ENCODE measurements at places on chromosomes 4 and X.

DNA sequence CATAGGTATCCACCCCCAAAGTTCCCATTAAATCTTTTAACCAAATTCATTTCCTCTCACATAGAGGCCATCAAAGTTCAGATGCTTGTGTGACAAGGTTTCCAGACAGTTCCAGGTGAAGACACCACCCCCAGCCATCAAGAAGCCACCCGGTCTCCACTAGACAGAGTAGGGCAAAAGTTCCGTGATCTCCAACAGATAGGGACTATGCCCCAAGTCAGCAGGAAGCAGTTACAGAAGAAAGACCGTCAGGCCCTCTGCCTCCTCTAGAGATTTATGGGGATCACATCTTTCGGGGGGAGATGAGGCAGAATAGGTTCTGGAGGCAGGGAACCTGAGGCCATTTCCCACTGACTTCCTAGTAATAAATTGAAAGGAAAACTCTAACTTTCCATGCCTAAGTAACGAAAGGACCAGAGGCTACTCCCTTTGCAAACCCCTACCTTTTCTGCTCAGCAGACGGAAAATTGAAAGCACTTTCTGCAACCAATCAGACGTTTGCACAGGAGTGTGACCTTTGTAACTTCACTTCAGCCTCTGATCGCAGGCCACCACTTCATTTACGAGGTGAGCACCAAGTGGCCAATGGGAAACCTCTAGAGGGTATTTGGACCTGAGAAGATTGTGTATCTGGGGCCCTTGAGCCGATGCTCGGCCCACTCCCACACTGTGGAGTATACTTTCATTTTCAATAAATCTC is 18.5 kb upstream of the ZNF280C start:
- DNase-seq: no peak

DNA sequence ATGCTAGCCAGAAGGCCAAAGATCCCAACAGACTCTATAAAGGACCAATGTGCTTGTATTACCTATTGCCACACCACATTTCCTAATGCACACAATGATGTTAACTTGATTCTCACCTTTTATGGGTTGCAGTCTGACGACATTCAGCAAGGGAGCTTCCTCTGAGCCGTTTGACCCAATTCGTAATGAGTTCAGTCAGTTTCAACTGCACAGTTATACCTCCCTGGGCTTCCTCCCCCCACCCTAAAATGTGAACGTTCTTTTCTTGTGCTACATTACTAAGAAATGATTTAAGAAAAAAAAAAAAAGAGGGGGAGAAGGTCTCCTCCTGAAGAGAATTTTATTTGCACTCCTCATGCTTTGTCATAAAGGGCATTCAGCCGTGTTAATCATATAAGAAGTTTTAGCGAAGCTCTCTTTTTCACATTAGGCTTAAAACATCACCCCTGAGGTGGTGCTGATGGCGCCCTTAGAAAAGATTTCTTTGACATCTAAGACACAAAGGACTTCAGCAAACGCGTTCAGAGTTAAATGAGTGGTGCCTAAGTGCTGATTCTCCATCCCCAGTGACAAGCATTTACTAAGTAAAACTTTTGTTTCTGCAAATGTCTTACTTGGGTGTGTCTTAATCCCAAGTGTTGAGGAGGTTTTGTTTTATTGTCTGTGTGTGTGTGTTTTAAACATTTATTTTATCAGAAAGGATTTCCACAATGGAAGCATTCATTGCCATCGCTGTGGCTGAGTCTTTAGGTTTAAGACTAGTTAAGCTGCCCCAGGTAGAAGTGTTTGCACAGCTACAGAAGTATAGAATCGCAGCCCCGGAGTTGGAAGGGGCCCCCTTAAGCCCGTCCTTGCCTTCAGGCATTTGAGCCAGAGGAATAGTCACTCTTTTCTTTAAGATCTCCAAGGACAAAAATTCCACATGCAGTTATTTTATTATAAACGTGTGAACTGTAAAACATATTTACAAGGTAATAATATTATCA is 15.2 kb upstream of the GPC3 start:
- no peak for DNase-seq

DNA sequence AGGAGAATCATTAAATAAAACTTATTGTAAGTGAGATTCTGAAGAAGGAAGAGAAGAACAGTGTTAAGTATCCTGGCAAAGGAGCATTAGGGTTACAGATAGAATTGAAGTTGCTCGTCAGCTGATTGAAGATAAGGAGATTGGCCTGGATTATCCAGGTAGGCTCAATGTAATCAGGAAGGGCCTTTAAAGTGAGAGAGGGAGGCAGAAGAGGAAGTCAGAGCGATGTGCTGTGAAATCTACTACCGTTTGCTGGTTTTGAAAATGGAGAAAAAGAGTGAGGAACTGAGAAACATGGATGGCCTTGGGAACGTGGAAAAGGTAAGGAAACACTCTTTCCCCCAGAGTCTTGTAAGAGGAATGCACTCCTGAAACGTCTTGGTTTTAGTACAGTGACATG is 245.7 kb downstream of the ANTXR2 start:
- no peak for DNase-seq

DNA sequence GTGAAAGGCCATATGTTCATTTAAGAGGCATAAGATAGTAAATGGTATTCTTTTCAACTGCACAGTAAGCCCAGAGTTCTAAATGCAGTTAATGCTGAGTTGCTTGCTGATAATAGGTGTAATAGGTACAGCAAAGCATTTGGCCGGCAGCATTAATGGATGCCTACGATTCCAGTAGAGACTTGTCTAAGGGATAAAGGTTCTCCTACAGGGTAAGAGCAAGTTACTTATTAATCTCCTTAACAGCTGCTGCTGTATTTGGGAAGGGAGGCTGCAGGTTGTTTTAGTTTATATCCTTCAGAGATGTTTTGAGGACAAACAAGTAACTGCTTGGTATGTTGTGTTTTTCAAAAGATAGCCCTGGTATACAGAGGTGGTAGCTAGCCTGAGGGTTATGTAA is 16.8 kb downstream of the TSPAN7 start:
- no peak for DNase-seq

DNA sequence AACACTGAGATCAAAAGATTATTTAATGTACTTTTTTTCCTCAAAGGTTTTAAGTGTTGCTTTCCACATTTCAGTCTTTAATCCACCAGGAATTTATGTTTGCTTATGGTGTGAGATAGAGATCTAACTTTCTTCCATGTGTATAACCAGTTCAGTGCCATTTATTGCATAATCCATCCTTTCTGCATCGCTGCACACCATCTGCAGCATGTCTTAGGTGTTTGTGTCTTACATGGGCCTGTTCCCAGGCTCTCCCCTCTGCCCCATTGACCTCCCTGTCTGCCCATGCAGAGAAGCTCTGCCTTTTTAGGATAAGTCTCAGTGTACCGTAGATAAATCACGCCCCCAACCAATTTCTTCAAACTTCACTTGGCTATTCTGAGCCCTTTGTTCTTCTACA is 30.3 kb downstream of the NSDHL start:
- no peak for DNase-seq

DNA sequence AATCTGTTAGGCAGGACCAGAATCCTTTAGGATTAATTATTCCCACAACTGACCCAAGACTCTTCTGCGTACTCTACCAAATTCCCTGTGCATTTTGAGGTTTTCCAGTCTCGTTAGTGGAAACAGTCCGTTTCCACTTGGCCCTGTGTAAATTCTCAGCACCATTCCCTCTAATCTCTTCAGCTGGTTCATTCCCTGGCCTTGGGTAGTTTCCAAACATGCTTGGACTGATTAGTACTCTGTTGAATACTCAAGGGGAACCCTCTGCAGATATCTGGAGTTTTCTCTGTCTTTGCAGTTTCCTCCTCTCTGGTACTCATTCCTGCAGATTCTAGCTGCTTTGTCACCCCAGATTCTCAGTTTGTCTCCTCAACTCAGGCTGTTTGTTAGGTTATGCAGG is 80.4 kb downstream of the ZFX start:
- DNase-seq: no peak

GRCh38 chr4:47550899-47551548 is 65.9 kb downstream of the ATP10D start:
- no peak for DNase-seq

DNA sequence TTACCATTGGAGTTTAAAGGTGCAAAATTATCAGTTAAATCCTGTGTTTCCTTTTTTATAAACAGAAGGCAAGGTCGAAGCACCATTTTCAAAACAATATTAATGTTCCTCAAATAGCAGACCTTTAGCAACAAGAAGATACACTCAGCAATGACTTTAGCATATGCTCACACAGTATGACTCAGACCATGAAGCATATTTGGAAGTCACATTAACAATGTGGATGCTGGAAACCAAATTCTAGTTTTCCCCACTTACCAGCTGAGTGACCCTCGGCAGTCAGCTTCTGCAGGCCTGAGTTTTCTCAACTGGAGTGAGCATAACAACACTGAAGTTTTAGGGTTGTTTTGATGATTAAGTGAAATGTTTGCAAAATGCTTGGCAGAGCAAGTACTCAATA is 130.5 kb downstream of the ANK2 start:
- DNase-seq: no peak

GRCh38 chrX:1754077-1754476 is 139.2 kb downstream of the ASMT start:
- no peak for DNase-seq

DNA sequence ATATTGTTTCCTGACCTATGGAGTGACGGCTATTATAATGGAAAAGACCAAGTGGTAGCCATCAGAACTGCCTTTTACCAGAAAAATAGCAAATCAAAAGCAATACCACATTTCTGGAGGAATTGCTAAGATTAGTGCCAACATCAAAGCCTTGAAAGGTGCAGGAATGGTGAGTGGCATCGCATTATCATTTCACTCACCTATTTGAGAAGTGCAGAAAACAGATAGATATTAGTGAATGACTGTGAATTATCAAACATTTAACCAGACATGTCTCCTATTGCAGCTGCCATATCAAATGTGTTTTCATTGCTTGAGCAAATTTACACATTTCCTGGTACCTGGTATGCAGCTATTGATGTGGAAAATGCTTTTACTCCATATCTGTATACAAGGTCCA is 1638.1 kb upstream of the PABPC4L start:
- no peak for DNase-seq

Measured in MV-4-11 (cell line).